ENCODE measurements at places on chromosomes 11 and 22.

- no peak for DNase-seq
These were observed 25.4 kb upstream of the MYH9 start for GRCh38 chr22:36413022-36413775.

- DNase-seq, result no peak
These were observed 164.6 kb downstream of the ETS1 start for GRCh38 chr11:128422576-128423370.

DNA sequence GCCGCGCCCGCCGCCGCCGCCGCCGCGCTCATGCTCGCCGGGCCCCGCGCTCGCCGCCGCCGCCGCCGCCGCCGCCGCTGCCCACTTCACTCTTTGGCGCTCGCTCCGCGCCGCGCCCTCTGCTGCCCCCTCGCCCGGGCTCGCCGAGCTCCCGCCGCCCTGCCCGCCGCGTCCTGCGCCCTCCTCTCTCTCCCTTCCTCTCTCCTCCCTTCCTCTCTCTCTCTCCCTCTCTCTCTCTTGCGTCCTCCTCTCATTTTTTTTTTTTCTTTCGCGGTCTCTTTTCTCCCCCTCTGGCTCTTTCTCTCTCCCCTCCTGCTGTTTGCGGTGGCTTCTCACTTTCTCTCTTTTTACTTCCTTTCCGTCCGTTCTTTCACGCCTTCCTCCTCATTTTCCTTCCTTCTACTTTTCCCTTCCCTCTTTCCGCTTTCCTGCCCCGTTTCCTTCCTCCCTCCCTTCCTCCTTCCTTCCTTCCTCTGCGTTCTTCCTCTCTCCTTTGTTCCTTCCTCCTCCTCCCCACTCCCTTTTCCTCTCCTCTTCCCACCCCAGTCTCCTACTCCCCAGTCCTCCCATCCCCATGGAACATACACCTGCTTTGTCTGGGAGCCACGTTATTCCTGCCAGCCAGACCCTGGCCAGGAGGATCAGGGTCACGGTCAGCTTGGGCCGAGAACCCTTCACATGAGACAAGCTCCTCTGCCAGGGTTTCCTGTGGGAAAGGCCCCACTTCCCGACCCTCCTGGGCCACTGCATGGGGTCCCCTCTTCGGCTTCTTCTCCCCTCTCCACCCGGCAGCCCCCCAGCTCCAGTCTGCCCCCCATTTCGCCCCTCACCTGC is 19.3 kb upstream of the SHISAL1 start:
- DNase-seq, result no peak

DNA sequence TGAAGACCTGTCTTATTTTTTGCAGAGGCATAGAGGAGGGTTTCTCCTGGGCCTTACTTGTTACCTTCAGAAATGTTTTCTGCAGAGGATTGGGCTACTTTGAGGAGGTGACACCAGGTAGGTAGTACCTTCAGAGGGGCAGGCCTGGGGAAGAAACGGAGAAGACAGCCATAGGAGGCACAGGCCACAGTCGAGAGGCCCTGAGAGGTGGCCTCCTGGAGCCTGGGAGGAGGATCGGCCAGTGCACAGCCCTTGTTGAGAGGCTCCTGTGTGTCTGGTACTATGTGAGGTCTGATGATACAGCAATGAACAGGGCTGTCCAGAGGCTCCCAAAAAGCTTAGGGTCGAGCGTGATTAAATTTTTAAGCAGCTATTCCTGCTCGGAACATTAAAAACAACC is 11.5 kb downstream of the GTPBP1 start:
- DNase-seq, result no peak

GRCh38 chr11:59918480-59918879 is 19.8 kb upstream of the OOSP1 start:
- no peak for DNase-seq

- DNase-seq, result no peak
These were observed 196.4 kb upstream of the TENM4 start for GRCh38 chr11:79637219-79637618.

DNA sequence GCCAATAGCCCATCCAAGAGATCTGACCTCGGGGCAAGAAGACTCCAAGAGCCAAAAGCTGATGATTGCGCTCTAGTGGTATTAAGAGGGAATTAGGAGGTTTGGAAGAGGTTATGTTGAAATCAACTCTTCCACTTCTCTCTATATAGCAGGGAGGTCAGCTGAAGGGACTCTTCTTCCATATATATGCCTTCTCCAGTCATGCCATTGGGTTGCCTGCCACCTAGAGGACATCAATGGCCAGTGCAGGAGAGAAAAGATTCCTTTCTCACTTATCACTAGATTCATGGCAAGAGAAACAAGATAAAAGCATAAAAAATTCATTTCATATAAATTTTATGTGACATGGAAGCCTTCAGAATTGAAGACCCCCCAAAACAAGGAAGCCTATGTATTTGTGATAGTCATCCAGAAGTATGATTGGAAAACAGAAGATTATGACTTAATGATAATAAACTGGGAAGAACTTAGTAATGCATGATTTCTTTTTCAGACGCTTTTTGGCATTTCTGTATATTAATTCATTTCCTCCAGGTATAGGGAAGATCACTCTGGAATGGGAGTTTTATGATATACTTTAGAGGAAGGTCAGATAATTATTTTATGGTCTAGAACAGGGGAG is 435.1 kb upstream of the DDI1 start:
- peak; percentile 24 for DNase-seq

DNA sequence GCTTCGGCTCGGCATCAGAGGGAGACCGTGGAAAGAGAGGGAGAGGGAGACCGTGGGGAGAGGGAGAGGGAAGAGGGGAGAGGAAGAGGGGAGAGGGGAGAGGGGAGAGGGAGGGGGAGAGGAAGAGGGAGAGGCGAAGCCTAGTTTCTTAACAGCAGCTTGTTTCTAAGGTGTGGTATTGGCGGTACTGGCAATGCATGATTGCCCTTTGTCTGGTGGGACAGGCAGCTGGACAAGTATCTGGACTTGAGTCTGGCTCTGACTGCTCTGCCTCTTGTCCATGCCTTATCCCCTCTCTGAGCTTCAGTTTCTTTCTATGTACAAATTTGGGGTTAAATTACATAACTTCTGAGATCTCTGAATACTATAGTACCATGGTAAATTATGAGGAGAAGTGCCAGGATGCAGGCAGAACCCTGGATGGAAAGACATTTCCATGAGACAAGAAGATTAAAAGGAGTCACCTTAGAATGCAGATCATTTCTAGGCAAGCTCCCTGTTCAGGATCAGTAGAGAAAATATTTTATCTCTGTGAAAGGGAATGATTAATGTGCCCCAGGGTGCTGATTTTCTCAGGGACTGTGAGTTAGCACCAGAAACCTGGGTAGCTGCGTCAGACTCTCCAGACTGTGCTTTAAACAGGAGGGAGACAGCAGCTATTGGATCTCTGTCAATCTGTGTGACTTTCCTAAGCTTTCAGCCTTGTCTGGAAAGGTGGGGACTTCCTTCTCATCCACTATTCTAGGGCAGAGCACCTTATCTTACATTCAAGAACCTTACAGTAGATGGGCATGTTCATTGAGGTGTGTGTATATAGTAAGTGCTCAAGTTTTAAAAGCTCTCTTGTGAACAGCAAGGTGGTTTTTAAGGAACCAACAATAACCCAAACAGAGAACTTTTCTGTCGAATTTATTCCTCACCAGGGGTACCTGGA is 31.9 kb upstream of the CCDC90B start:
- DNase-seq, result no peak

DNA sequence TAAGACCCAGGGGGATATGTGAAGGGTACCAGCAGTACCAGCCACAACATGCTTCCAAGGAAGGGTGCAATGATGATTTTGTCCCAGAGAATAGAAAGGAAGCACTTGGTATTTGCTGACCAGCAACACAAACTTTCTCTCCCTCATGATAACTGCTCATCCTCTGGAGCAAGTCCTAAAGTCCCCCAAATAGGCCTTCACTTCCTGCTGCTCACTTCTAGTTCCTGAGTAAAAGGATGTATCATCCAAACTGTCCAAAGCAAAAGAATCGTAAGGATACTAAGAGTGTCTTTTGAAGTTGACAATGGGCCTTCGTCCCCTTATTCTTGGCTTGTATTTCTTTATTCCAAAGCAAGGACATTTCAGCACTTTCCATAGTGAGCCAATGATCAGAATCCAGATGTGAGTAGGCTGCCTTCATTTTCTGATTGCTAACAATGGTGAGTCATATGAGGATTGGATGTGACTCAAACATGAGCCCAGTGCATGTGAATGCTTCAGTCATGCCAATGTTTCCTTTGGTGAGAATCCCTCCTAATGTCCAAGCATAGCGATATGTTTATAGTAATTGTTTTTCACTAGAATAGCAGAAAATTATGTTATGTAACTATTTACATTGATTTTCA is 243.4 kb upstream of the POU2AF2 start:
- no peak for DNase-seq

- DNase-seq, result no peak
These were observed 6.5 kb downstream of the PPFIBP2 start for GRCh38 chr11:7520011-7520942.

DNA sequence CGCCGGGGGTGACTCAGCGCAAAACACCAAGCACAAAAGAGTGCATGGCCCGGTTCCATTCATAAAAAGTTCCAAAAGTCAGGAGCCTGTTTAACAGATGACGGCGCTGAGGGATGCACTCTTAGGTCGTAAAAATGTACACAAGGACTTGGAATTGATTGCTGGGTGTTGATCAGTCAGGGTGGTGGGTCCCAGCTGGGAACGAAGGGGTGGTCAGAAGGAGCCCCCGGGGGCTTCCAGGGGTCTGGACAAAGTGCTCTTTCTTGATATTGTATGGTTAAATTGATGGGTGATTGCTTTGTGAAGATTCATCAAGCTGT is 20.7 kb downstream of the IFITM10 start:
- no peak for DNase-seq

DNA sequence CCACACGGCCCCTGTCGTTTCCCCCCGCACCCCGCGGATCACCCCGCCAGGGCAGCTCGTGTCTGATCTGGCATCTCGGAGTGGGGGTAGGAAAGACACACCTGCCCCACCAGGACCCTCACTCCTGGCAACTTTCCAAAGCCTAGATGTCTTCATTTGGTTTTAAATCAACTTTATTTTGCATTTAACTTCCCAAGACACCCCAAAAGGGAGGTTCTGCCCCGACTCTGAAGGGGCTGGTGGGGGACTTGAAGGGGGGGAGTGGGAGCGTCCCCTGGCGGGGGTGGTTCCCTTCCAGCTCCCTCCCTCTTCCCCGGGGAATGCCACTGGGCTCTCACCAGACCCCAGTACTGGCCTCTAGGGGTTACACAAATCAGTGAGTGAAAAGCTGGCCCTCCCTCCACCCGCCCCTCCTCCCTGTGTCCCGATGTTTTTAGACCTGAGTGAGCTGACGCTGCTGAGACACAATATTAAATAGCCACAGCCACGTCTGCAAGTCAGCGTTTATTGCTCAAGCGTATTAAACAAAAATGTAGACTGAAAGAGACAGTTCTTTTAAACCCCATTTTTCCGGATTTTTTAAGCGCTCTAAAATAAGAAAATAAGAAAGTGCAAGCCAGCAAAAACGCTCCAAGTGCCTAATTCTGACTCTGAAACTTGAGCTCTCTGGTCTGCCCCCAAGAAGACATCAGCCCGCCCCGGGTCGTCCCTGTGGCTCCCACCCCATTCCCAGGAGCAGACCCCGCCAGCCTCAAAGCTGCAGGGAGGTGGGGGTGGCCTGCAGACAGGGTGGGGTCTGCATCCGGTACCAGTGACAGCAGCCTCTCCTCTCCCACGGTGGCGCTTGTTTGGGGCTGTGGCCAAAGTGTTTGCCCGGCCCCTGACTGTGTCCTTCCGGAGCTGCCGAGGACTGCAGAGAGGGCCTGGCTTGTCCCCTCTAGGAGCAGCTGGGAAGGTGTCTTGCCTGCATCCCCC is 1.1 kb upstream of the TTLL8 start:
- no peak for DNase-seq

GRCh38 chr11:114348200-114349191 is 51.8 kb downstream of the C11orf71 start:
- DNase-seq, result peak; percentile 71

- DNase-seq, result no peak
These were observed 114.4 kb downstream of the MRTFA start for GRCh38 chr22:40522141-40522540.
